RPMI7951 (cell line): ENCODE measurements at places on chromosomes 2 and 18.

DNA sequence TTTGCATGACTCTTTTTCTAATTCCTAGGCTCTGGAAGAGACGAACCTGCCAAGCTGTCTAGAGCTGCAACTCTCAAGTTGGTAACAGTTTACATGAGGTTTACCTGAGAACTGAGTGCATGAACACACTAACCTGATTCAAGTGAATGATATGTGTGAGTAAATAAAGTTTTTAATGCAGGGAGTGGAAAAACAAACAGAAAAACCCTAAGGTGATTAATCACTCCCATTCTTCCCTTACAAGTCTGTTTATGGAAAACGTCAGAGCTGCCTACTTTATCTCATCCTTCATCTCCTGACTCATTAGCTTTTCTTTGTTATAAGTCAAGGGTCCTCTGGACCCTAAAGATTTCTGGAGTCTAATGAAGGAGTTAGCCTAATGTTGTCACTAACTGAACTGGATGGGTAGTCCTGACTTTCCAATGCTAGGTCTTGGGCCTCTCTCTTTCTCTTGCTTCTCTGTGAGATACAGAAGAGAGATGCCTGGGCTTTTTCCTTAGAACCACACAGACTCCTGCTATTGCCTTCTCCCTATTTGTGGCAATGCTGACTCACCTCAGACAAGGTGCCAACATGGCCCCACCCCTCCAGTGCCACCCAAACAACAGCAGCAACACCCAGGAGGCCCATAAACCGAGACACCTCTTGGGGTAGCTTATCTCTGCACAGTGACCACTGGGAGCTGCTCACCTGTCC is 952.4 kb downstream of the EPHA4 start:
- DNase-seq = no peak

- no peak for DNase-seq
These were observed 57.5 kb downstream of the SLC35F5 start for GRCh38 chr2:113698892-113699447.

- DNase-seq = no peak
These were observed 64.3 kb downstream of the ACKR3 start for GRCh38 chr2:236633775-236634560.

DNA sequence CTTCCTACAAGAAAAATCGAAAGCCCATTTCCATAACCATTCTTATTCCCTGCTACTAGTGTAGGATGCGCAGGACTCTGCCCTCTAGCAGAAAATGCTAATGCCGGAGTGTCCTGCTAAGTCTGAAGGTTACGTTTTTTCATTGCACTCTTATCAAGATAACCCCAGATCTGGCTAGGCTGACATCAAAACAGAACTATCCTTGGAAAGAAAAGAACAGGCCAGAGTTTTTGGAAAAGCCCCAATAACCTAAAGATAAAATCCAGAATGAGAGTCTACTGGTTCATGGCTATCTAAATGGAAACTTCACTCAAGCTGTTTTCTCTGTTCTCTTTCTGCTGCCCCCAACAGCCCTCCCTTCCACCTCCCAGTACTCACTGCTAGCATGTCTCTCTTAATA is 913 bp downstream of the RNF152 start:
- DNase-seq = no peak

DNA sequence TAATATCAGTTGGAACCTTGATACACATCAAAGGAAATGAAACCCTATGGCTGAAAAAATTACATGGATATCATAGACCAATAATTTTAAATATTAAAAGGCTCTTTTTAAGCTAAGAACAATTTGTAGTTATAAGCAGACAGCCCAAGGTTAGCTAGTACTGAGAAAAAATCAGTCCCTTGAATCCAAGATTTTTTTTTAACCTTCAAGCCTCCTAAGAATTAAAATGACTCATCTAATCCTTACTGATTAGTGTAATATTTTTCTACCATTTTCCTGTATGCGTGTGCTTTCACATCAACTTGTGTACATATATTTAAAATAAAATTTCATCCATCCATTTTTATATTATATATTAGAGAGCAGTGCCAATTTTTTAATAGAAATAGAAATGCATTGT is 1004.9 kb upstream of the ZEB2 start:
- DNase-seq = no peak

DNA sequence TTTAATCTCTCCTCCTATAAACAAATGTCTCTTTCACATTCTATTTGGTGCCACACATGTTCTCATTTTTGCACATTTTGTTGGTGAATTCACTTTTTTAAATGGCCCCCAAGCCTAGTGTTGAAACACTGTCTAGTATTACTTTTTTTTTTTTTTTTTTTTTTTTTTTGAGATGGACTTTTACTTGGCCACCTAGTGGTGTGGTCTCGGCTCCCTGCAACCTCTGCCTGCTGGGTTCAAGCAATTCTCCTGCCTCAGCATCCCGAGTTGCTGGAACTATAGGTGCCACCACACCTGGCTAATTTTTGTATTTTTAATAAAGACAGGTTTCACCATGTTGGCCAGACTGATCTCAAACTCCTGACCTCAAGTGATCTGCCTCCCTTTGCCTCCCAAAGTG is 273.8 kb upstream of the SLC14A2 start:
- DNase-seq = no peak
